ENCODE measurements at places on chromosomes 1 and 21.

GRCh38 chr21:45154511-45155508 is 80.4 kb downstream of the ADARB1 start:
- DNase-seq, result no peak

DNA sequence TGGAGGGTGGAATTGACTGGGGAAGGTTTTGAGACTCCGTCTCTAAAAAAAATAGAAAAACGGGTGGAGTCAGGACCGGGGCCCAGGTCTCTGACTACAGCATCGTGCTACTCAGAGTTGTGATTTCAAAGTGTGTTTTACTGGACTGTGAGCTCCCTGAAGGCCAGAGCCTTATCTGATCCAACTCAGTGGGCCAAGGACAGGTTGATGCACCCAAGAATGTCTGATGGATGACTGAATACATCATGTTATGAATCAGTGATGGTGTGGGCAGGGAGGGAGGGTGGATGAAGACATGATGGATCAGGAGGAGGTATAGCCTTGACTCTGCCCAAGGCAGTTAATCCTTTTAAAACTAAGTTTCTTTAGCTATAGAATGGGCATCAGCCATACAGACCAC is 81.6 kb downstream of the FOXD2 start:
- DNase-seq, result no peak

- no peak for DNase-seq
Observed at GRCh38 chr1:48558366-48558765, 86.4 kb upstream of the SPATA6 start.

GRCh38 chr1:70994753-70995268 is 52.8 kb downstream of the PTGER3 start:
- DNase-seq, result no peak

DNA sequence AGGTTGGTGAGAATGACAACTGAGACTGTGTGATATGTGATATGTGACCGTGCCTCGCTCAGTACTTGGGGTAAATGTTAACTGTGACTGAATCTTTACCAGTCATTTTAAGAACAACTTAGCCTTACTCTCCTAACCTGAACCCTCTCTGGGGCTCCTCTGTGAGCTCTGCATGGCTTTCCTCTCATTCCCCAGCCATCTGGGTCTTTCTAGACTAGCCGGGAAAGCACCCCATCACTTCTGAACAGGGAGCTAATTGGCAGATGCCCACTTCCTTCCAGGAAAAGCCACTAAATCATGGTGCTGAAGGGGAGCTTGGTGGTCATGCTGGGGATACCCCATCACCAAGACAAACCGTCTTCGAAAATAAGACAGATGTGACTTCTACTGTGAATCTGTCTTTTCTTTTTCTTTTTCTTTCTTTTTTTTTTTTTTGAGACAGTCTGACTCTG is 16.5 kb upstream of the FOXO6 start:
- DNase-seq, result no peak

- no peak for DNase-seq
Observed at GRCh38 chr1:13646521-13646920, 53.5 kb upstream of the PRDM2 start.

- no peak for DNase-seq
Observed at GRCh38 chr1:202145068-202145743, 669 bp upstream of the ARL8A start.

DNA sequence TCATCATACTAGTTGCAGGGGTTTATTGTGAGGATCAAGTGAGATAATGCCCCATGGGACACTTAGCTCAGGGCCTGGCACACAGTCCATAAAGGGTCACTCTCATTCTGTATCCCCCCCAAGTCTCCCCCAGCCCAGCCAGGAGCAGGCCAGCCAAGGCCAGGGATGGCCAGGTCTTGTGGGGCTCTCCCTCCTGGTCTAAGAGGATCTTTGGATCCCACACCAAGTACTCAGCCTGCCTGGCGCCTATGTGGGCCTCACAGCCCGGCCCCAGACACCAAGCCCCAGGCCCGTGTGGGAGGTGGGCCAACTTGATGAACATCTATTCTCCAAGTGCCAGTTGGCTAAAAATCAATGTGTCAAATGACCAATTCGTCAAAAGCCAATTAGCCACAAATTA is 117.8 kb downstream of the GLIS1 start:
- no peak for DNase-seq

GRCh38 chr21:25708467-25709065 is 26.1 kb downstream of the ATP5PF start:
- peak; percentile 47 for DNase-seq

- peak; percentile 91 for DNase-seq
Observed at GRCh38 chr1:159881622-159882526, 18.1 kb downstream of the CFAP45 start.

- DNase-seq, result no peak
Observed at GRCh38 chr1:64545118-64545843, 75.4 kb downstream of the CACHD1 start.

DNA sequence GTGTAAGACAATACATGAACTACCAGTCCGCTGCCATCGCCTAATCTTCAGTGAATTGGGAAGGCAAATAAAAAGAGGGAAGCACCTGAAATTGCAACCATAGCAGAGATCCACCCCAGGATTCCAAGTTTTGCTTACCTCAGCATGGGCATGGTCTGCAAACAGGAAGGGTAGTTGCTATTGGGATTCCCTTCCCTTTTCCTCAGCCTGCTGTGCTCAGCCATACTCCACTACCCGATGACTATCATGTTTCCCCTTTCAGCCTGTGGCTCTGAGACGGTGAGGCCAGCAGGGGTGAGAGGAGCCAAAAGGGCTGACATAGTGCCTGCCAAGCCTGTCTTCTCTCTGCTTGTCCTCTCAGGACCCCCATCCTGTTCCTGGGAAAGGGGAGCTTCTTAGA is 64.2 kb downstream of the GPR137B start:
- DNase-seq, result peak; percentile 6

- no peak for DNase-seq
Observed at GRCh38 chr1:51916587-51917405, 38.3 kb upstream of the NRDC start.

- peak; percentile 31 for DNase-seq
Observed at GRCh38 chr1:14304381-14304865, 294.1 kb upstream of the KAZN start.

GRCh38 chr1:94783342-94784189 is 36.6 kb upstream of the SLC44A3 start:
- DNase-seq, result peak; percentile 31

GRCh38 chr1:94709891-94710581 is 110.1 kb upstream of the SLC44A3 start:
- no peak for DNase-seq

- no peak for DNase-seq
Observed at GRCh38 chr21:14488672-14489204, 57.4 kb downstream of the SAMSN1 start.

GRCh38 chr1:245173446-245174211 is 18.8 kb downstream of the KIF26B start:
- peak; percentile 28 for DNase-seq

DNA sequence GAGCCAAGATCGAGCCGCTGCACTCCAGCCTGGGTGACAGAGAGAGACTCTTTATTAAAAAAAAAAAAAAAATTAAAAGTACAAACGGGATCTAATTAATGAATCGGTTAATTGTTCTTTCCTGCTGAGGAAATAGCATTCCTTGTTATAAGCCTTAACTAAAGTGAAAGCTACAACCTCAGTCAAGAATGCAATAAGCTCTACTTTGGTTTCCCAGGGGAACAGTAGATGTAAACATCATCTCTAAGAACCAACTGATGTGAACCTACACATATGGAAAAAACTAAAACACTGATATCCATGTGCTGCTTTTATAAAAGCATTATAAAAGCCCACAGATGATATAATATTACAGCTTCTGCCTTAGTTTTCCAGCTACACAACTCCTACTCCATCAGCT is 41.9 kb downstream of the LPGAT1 start:
- DNase-seq, result no peak

GRCh38 chr1:96581772-96582171 is 139.8 kb upstream of the PTBP2 start:
- DNase-seq, result no peak

DNA sequence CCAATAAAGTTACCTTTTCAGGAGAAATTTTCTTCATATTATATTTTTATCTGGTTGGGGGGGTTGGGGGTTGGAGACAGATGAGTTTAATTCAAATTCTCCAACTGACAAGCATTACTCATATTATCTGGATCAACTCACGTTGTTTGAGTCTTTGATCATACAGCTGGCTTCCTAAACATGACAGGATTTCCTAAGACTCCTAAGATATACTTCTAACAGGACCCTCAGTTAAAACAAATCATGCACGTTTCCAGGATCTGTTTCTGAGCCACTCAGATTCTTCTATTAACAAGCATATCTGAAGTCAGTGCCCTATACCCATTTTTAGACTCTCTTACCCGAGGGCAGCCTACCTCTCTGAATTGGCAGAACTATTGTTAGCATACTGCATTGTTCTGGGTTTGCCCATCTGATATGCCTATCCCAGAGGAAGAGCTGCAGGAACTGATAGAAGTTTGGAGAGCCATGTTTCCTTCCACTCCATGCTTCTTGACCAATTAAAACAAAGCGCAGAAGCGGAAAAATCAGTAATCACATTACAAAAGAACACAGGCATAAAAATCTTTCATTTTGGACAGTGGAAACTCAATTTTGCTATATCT is 653.9 kb downstream of the LTN1 start:
- DNase-seq, result no peak

- no peak for DNase-seq
Observed at GRCh38 chr21:14306126-14306907, 76.6 kb downstream of the HSPA13 start.

GRCh38 chr1:225838793-225839192 is 28.9 kb downstream of the EPHX1 start:
- DNase-seq, result no peak

GRCh38 chr1:26474818-26475217 is 2.6 kb downstream of the HMGN2 start:
- no peak for DNase-seq

- no peak for DNase-seq
Observed at GRCh38 chr1:25161981-25162380, 70.3 kb downstream of the SYF2 start.

DNA sequence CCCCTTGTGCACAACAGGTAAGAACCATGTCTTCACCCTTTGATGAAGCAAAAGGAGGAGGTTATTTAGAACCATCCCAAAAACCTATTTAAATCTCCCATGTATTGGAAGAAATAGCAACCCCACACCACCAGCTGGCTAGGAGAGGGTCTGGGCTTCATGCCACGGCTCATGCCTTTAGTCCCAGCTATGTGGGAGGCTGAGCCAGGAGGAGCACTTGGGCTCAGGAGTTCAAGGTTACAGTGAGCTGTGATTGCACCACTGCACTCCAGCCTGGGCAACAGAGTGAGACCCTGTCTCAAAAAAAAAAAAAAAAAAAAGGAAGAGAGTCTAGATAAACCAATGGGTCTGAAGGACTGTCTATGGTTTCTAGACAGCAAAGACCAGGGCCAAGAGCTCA is 197.9 kb upstream of the COA6 start:
- no peak for DNase-seq

GRCh38 chr1:12518931-12519692 is 98.9 kb downstream of the DHRS3 start:
- DNase-seq, result peak; percentile 61

GRCh38 chr1:242761556-242761955 is 237.1 kb upstream of the PLD5 start:
- DNase-seq, result no peak

DNA sequence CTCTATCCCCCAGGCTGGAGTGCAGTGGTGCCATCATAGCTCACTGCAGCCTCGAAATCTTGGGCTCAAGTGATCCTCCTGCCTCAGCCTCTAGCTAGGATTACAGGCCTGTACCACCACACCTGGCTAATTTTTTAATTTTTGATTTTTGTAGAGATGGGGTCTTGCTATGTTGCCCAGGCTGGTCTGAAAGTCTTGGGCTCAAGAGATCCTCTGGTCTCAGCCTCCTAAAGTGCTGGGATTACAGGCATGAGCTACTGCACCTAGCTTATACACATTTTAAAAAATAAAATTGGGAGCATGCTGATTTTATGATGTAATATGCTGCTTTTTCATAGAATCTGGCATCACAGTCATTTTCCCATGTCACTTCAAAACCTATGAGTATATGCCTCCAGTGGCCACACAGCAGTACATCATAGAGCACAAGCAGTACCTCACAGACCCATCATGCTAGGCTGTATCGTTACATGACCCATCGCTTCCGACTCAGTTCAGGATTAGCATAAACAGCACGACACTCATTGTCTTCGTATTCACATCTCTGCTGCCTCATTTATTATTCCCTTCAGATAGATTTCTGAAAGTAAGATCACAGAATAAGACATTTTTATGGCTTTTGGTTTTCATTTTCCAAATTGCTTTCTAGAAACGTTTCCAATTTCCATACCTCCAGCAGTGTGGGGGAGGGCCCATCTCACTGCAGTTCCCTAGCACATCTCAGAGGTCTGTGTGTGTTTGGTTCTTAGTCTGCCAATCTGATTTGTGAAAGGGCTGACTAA is 35.9 kb upstream of the CCSAP start:
- DNase-seq, result no peak

DNA sequence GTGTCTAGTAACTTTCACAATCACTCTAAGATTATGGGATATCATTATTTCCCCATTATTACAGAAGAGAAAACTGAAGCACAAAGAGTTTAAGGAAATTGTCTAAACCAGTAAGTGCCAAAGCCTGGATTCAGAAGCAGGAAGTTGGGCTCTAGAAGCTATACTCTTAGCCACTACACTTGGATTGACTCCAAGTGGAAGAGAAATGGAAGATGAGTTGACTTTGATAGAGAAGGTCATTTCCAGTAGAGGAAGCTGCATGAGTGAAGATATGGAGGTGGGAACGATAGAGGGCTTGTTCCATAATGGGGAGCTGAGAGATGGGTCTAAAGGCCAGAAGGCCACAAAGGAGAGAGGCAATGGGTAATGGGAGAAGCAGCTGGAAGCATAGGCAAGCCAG is 11.7 kb upstream of the TDRD10 start:
- DNase-seq, result no peak

- DNase-seq, result peak; percentile 77
Observed at GRCh38 chr1:10941891-10942541, 70.4 kb upstream of the TARDBP start.

DNA sequence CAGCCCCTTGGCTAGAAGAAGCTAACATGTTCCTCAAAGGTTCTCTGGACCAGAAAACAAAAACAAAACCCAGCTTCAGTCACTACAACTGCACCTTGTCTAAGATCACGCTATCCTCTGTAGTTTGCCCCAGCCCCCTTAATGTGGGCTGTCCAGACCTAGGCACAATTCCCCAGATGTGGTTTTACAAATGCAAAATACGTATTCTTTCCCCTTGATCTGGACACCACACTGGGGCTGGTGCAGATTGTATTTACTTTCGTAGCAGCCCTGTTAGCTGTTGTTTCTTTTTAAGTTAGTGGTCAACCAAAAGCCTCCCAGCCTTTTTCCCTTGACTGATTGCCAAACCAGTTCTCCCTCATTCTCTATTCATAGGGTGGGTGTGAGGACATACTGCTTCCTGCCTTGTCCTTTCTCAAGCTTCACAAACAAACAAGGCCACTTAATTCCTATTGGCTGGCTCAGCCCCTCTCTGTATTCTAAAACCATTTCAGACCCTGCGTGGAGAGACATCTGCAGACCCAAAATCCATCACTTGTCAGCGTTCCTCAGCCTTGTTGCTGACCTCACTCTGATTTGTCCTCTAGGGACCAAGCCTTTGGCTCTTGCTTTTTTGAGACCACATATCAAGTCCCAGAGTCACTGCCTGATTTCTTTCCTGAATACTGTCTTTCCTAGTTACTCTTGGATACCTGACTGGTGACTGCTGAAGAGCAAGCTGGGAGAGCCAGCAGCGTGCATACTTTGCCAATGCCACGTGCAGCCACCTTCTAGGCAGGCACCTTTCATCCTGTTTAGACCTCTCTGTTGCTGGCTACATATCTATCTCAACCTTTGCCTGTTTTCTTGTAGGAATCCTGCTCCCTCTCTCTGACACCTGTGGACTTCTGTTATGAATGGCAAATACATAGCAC is 96.4 kb upstream of the RAB3GAP2 start:
- DNase-seq, result peak; percentile 13
